ENCODE measurements at places on chromosomes 12 and 14.

DNA sequence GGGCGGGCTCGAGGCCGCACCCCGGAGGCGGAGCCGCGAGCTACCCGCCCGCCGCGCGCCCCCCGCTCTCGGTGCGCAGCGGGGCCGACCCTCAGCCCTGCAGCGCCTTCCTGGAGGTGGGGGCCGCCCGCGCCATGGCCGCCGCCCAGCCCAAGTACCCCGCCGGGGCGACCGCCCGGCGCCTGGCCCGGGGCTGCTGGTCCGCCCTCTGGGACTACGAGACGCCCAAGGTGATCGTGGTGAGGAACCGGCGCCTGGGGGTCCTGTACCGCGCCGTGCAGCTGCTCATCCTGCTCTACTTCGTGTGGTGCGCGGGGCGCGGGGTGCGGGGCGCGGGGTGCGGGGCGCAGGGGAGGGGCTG lies at the start of gene P2RX2:
P2RX2 (plus strand) TSS at position 94 of the 361 bp plus-strand sequence; CDS start at position 135, 41 bp downstream.
- DNase-seq: no peak

DNA sequence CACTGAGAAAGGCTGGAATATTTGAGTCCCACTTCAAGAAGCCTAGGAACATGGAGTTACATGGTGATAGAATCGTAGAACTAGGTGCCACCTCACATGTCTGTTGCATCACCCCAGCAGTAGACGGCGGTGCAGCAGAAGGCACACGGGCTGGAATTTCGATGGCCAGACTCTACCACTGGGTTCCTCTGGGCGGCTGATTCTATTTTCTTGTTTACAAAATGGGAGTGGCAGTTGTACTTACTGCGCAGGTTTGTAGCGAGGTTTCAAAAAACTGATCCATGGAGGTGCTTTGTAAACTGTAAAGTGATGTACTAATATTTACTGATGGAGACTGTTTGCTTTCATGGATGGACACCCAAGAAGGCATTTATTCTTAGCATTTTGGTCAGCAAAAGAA lies 45.7 kb downstream of the WDR20 start:
- no peak for DNase-seq

DNA sequence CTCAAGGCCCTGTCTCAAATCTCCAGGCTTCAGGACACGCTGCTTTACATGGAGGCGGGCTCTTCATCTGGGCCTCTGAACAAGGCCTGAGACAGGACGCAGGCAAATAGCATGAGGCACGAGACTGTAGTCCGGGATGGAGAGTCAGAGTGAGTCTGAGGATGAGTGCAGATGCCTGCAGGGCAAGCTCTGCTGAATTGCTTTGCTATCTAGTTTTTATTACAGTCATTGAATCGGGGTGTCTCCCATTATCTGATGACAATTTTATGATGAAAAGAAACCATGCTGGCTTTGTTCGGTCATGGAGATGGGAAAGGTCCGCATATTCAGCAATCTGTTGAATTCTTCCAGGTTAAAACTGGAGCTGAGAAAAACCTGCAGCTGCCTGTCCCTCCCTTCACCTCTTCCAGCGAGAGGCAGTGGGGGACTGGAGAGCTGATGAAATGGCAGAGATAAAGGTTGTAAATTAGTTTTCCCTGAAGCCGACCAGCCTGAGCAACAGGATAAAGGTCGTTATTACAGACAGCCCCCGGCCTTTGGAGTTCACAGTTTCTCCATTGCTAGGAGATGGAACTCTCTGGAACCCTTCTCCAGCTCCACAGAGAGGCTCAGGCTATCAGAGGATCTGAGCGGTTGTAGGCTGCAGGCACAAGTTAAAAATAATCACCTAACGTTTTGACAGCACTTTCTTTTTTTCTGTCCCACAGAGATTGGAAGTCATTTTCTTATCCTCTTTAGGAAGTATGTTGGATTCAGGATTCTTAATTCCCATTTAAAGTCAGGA lies 1.3 kb upstream of the ADGRD1 start:
- no peak for DNase-seq

- DNase-seq: peak; percentile 15
Measured at GRCh38 chr12:7832059-7832696, 40.5 kb downstream of the SLC2A14 start.

DNA sequence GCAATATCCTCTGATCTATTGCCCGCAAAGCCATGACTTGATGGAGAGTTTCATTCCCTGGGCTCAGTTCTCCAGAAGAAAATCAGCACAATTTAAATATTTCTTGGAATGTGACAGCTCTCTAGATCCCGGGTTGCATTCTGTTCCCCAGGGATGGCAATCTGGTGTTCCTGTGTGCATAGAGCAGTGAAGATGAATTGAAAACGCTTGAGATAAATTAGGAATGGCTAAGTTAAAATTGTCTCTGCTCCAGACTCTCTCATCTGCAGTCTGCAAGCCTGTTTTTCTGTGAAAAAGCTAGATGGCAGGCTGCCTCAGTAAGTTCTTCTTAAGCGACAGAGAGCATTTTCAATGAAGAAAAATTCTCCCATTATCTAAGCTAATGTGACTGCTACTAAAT lies 582.5 kb upstream of the MGAT4C start:
- no peak for DNase-seq

GRCh38 chr14:66380143-66380542 lies 106.0 kb upstream of the CCDC196 start:
- DNase-seq: no peak

DNA sequence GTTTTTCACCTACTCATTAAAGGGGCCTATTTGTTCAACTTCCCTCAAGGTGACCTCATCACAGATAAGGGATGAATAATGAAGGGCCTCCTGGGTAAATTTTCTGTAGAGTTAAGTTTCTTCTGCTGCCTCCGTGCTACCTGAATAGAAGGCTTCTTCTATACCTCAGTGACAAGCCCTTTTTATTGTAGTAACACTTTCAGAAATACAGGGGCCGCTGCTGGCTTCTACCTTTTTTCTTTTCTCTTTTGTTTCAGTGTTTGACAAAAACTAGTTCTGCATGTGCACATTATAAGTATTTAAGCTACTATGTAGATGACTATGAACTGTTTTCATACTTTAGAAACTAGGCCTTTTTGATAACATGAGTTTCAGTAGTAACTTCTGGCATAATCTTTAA lies 207.0 kb downstream of the NAV3 start:
- no peak for DNase-seq

GRCh38 chr12:1544996-1545700 lies 49.2 kb downstream of the FBXL14 start:
- DNase-seq: no peak

GRCh38 chr12:95663525-95663924 lies 112.2 kb upstream of the USP44 start:
- DNase-seq: peak; percentile 4

DNA sequence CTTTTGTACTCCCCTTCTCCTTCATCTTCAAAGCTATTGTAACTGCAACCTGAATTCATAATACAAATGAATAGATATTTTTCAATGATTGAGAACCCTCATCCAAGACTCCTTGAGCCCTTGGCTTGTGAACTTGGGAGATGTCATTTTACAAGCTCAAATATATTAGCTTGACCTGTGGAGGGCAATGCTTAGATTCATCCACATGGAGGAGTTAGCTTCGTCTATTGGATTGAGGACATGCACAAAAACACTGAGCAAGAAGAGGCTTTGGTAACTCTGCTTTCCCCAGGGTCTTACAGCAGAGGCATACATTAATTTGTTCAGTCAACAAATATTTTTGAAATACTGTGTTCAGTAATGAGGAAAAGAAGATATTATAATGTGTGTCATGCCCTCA lies 101.1 kb downstream of the OTOGL start:
- DNase-seq: no peak

GRCh38 chr12:95304673-95305198 lies 87.1 kb downstream of the VEZT start:
- DNase-seq: no peak

DNA sequence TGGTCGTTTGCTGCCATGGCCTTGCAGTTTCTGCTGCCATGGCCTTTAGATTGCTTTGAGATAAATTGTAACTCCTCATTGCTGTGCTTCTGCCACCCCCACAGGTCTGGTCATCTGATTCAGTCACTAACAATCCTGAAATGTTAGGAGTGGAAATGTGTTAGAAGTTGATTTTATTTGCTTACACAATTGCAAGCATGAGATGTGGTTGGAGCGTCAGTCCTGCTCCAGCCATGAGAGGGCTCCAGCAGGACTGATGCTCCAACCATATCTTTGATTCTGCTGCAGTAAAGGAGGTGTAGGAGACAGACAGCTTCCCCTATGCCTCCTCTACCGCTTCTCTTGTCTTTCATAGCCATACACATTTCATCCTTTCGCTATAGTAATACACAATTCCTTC lies 226.8 kb upstream of the RGS6 start:
- DNase-seq: no peak

DNA sequence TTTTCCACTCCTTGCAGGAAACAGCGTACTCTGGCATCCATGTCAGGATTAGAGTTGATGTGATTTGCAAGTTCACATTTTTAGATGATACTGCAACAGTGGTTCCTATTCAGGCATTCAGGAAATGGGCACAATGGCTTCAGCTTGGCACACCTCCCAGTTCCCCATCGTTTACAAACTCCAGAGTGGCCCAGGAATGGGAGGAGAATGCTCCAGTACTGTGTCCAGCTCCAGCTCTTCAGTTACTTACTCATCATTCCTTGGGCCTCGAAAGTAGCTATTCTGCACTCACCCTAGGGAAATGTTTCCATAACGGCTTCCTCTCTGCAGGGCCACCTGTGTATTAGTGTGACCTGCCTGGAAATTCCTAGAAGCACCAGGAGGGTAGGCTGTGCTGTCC lies 239.7 kb upstream of the RGS6 start:
- DNase-seq: no peak

GRCh38 chr12:114668151-114668885 lies 15.7 kb downstream of the TBX3 start:
- peak; percentile 79 for DNase-seq

DNA sequence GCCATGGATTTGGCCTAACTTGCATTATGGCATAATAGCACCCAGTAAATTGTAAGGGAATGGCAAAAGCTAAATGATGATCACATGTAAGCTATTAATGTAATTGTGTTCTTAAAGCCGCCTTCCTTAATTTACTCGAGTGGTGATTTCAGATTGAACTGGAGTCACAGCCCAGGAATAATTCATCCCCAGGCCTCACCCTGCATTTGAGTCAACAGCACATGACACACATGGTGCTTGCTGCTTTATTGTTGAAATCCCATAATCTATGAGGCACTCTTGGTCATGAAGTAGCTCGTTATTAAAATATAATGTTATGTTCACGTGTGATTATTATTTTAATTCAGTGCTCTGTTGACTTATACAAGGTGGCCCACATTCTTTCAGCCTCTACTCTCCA lies 547.5 kb downstream of the VRK1 start:
- DNase-seq: no peak

DNA sequence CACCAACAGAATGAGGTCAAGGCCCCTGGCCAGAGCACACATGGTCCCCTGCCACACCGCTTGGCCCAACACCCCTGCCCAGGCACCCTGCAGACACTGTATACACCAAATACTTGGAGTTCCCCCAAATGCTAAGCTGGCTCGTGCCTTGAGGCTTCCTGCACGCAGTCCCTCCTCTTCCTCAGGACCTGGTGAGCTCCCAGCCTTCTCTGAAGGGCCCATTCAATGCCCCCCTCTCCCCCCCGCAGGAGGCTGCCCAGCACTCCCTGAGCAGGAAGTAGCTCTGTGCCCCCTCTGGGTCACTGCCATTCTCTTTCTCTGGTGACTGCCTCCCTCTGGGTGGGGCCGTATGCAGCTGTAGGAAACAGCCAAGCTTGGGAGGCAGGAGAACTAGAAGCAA lies 75.3 kb downstream of the ITPK1 start:
- no peak for DNase-seq

- DNase-seq: no peak
Measured at GRCh38 chr14:97513891-97514290, 716.7 kb downstream of the VRK1 start.

- DNase-seq: no peak
Measured at GRCh38 chr12:6945613-6946012, 1.8 kb downstream of the C12orf57 start.

DNA sequence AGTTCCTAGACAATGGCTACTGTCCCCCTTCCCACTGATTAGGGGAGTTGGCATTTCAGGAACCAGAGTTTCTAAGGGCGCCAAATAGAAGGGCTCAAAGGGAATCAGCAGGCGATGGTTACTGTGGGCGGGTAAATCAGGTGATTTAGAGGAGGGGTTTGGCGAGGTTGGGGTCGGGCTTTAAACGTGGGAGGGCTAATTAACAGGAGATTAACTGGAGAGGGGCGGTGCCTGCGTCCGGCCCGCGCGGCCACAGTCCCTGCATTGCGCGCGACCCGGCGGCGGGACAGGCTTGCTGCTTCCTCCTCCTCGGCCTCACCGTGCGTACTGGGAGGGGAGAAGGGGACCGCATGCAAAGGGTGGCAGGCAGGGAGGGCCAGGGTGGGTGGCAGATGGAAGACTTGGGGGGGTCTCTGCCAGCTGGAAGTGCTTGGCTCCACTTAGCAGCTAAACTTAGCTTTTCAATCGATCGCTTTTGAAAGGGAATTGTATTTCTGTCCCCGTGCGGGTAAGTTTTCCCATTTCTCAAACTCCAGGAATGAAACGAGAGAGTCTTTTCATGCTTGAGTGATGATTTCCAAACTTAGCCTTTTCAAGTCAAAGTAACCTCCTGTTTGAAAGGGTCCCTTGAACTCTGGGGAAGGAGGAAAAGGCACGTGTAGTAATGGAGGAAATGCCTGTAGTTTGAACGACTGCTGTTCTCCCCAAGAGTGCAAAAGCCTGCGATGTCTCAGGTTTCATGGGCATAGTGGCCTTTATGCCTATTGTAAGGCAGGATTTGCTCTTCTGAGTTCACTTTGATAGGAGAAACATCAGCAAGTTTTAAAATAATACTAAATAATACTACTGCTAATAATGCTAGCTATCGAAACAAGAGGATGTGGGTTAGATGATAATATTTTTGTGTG lies at the start of gene MGST1:
MGST1 (plus strand) TSS at position 255 of the 908 bp plus-strand sequence. CDS start 6,608 bp downstream, outside the sequence.
- peak; percentile 30 for DNase-seq

DNA sequence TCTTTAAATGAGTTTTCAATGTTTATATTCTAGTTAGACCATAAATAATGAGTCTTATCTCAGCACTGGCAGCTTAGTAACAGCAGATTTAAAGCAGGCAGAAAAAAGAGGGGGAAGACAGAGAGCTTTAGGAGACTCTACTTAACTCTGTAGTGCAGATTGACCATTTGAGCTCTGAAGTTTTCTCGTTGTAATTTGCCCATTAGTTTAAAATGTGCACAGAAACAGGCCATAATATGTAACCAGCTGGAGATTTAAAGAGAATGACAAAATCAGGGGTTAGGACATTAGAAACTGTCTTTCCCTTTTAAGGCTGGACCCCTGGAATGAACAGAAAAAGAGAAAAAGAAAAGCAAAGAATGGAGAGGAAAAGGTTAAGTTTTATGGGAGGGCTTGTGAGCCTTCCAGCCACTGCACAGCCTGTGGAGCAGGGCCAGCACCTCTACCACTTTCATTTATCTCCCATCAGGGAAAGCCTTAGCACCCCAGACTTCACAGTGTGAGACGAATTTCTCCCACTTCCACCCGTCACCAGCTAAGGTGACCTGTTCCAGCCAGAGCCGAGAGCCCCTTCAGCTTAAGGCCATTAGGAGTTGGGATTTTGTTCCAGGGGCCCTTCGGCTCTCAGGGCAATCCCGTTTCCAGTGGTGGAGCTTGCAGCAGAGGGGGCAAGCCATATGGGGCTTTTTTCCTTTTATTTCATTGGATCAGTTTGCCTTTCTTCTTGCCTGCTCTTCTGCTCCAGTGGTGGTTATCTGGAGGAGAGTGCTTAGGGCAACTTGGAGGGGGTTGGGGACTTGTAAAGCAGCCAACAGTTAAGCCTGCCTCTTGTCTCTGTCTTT lies 8.0 kb downstream of the IL22 start:
- DNase-seq: no peak

GRCh38 chr12:77940011-77940423 lies 109.3 kb downstream of the NAV3 start:
- peak; percentile 32 for DNase-seq

All from AG09319 (cell line).